Stimulated activated CD4-positive, alpha-beta T cell treated with anti-CD3 and anti-CD28 coated beads, Interleukin-15, amount 100 ng/mL, for 24 hours (primary cell): ENCODE measurements at places on chromosomes 7 and 10.

GRCh38 chr10:48594803-48595538, 9.9 kb downstream of the ARHGAP22 start:
- DNase-seq, result no peak

- no peak for DNase-seq
These were observed 221.4 kb upstream of the PITRM1 start for GRCh38 chr10:3393958-3394357.

DNA sequence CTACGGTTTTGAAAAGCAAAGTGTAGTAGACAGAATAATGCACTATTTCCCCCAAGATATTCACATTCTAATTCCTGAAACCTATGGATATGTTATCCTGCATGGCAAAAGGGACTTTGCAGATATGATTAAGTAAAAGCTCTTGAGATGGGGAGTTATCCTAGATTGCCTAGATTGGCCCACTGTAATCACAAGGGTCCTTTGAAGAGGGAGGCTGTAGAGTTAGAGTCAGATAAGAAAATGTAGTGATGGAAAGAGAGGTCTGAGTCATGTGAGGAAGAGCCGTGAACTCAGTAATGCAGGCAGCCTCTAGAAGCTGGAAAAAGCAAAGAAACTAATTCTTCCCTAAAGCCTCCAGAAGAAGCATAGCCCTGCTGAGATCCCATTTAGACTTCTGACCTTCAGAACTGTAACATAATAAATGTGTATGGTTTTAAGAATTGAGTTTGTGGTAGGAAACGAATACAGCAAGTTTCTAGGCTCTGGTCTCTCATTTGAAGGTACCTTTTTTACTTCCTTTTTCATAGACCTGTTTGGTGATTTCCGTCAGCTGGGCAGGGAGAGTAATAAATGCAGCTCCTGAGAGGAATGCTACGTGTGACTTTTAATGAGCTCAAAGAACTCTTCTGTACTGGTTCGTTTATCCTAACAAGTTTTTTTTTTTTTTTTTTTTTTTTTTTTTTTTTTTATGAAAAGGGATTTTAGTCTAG, 41.9 kb upstream of the NXPH1 start:
- DNase-seq, result no peak

- no peak for DNase-seq
These were observed 178.3 kb downstream of the GRID1 start for GRCh38 chr10:86188326-86188725.

DNA sequence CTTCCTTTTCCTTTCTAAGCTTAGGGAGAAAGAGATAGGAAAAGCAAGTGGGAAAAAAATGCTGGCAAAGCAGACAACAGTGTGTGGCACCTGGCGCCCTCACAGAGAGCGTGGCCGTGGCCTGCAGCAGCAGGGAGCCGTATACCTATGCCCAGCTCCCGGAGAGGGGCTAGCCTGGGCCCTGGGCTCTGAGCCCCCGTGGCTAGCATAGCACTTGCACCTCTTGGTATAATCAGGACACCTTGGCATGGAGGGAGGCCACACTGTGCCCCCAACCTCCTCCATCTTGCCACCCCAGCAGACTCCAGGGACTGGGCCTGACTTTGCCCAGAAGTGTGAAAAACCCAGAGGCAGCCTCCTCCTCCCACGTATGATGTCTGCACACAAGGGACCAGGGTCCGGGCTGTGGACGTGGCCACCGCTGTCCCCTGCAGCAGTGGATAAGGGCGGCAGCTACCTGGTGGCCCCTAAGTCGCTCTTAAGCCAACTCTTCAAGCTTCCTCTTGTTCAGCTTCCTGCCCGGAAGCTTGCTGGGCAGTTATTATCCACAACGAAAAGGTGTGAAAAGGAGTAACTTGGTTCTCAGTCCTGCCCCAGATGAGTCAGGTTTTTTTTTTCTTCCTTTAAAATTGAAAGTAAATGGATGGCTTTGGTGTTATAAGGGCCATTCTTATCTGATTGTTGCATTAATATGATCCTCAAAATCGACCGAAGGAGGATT, 249.1 kb upstream of the PITRM1 start:
- no peak for DNase-seq

DNA sequence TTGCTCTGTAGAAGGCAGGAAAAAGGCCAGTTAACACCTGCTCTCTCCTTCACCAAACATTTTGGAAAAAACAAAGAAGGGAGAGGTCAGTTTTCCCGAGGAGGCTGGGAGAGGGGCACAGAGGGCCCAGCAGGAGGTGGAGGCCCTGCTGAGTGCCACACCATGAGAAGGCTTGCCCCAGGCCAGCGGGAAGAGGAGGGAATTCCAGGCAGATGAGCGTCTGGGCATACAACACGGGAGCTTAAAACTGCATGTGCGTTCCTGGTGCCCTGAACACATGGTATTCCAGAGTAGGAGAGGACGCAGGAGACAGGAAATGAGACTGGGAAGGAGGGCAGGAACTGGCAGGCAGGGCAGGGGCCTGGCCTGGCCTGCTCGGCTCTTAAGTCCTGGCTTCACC, 182.4 kb downstream of the CCDC3 start:
- DNase-seq, result no peak
